Right cardiac atrium (tissue), 5 donors: ENCODE measurements at places on chromosomes 6 and 20. TPM values are rescaled to one million over a fixed set of nuclear protein-coding genes. Genes with fewer than 3 reads are reported as not detected.

OSTM1 gene
- 52.2 TPM for total RNA-seq

C6orf58 gene
- not detected for total RNA-seq

PERP gene
- 34.6 TPM for total RNA-seq

SEMG1 gene
- total RNA-seq, result not detected

TMEM200A gene
- 0.18 TPM for total RNA-seq

DLK2 gene
- 0.47 TPM for total RNA-seq

UST gene
- 4.4 TPM for total RNA-seq

TSBP1 gene
- not detected for total RNA-seq

PNPLA1 gene
- total RNA-seq, result not detected

FUCA2 gene
- total RNA-seq, result 44.0 TPM

TULP1 gene
- 0.54 TPM for total RNA-seq

WFDC6 gene
- total RNA-seq, result not detected

TASP1 gene
- total RNA-seq, result 8.1 TPM

KCNK5 gene
- 1.2 TPM for total RNA-seq

LY6G6C gene
- not detected for total RNA-seq

PLCB1 gene
- 11.6 TPM for total RNA-seq

IMPG1 gene
- total RNA-seq, result not detected

SLC52A3 gene
- 0.71 TPM for total RNA-seq

PPP1R3G gene
- 14.2 TPM for total RNA-seq

FOXQ1 gene
- not detected for total RNA-seq

SLC24A3 gene
- 0.76 TPM for total RNA-seq

RNF39 gene
- total RNA-seq, result not detected

EYS gene
- 0.24 TPM for total RNA-seq

DCBLD1 gene
- total RNA-seq, result 4.3 TPM

EDN3 gene
- not detected for total RNA-seq

IL22RA2 gene
- 0.11 TPM for total RNA-seq

ADTRP gene
- not detected for total RNA-seq

SMOC2 gene
- total RNA-seq, result 16.0 TPM

FOXS1 gene
- total RNA-seq, result 3.8 TPM

SCAF8 gene
- total RNA-seq, result 42.5 TPM

EFCAB8 gene
- 0.64 TPM for total RNA-seq

BTNL2 gene
- total RNA-seq, result not detected

TINAG gene
- total RNA-seq, result 0.50 TPM

PEX6 gene
- total RNA-seq, result 17.9 TPM

POU5F1 gene
- total RNA-seq, result 1.0 TPM
